ENCODE measurements at places on chromosomes 4 and X.
A peak's percentile ranks its signal among the peaks of the same experiment; 100 is the strongest.

GRCh38 chr4:168569066-168569930, 72.4 kb downstream of the PALLD start:
- DNase-seq: no peak

DNA sequence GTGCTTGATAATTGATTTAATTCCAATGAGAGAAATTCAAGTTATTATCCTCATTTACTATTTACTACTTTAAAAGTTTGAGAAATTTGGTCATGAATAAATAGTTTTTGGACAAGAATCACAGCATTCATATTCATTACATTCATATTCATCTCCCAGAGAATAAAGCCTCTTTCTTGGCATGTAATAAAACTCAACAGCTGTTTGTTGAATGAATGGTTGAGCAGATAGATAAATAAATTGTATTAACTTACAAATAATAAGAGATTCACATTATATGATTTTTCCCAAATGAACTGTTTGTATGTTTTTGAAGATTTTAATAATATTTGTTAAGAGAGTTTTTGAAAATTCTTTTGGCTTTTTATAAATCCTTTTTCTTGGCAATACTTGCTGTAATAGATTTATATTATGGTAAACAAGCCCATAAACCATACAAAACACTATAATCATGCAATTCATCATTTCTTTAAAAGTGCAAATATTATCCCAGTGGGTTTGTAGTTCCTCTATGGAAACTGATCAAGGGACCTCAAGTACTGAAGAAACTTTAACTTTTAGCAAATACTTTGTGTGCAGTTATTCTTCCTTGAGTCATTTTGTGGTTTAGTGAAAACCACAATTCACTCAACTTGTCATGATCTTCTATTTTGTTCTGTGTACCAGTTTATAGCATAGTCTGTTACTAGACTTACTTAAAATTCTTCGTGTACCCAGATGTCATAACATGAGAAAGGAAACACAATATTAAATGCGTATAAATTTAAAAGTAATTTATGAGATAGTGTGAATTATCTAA, 371.8 kb downstream of the ADGRL3 start:
- DNase-seq: no peak

- no peak for DNase-seq
Observed at GRCh38 chr4:5203993-5204310, 152.7 kb downstream of the STK32B start.

GRCh38 chrX:43861750-43862149, 20.5 kb downstream of the MAOB start:
- no peak for DNase-seq

DNA sequence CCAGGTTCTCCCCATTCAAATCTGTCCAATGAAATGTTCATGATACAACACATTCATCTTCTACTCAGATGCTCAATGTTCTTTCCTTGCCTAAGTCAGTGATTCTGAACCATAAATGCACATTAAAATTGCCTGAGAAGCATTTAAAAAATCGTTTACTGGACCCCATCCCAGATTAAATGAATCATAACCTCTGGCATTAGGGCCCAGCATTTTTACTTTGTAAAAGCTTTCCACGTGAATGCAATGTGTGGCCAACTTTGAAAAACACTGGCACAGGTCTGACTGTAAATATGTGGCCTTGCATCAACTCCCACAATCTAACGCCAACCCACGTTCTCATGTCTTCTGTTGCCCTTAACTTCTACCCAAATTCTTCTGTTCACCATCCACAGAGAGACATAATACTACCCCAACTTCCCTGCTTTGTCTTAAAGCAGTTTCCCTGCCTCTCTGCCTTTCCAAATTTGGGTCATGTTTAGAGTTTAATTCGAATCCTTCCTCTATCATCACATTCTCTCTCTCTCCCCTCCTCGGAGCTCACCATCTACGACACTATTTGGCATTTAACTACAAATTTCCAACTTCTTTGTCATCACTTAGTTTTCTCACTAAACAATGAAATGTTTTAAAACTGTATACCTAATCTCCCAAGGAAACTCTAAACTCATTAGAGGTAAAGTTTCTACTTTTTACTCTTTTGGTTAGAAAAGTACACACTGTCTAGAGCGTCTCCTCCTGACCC, 78.7 kb downstream of the PRKG2 start:
- no peak for DNase-seq

DNA sequence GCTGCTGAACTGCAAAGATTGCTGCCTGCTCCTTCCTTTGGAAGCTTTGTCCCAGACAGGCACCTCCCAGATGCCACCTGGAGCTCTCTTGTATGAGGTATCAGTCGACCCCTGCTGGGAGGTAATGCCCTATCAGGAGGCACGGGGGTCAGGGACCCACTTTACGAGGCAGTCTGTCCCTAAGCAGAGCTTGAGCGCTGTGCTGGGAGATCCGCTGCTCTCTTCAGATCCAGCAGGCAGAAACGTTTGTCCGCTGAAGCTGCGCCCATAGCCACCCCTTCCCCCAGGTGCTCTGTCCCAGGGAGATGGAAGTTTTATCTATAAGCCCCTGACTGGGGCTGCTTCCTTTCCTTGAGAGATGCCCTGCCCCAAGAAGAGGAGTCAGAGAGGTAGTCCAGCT, 197.5 kb downstream of the NAF1 start:
- DNase-seq: no peak

DNA sequence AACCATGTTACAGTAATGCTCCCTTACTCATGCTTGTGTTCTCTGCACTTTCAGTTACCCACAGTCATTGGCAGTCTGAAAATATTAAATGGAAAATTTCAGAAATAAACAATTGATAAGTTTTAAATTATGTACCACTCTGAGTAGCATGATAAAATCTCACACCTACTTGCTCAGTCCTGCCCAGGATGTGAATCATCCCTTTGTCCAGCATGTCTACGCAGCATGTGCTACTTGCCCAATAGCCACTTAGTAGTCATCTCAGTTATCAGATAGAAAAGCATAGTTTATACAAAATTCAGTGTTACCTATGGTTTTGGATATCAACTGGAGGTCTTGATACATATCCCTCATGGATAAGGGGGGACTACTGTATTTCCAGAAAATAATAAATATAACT, 577.1 kb downstream of the GALNTL6 start:
- no peak for DNase-seq

DNA sequence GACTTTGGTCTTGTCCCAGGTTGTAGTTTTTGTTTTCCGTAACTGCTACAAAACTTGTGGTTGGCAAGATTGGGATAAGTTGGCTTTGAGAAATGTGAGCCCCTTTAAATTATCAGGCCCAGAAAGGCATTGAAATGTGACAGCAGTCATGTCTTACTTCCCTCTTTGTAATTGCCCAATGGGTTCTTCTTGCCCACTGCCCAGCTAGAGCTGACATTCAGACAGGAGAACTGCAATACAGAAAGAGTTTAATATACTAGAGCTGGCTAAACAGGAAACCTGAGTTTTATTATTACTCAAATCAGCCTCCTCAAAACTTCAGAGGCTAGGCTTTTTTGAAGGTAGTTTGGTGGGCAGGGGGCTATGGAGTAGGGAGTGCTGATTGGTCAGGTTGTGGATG, 288.3 kb downstream of the ZNF674 start:
- DNase-seq: no peak

GRCh38 chr4:145061318-145061920, 36.6 kb downstream of the ANAPC10 start:
- peak; percentile 26 for DNase-seq

DNA sequence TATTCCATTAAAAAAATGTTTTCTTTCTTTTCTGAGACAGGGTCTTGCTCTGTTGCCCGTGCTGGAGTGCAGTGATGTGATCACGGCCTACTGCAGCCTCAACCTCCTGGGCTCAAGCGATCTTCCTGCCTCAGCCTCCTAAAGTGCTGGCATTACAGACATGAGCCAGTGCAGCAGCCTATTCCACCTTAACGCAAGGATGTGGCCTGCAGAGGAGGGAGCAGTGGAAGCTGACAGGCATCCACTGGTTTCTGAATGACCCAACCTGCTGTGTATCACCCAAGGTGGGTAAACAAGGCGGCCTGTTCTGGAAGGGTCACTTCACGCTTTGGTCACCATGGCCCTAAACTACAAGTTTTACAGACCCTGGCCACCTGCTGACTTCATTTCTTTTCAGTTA, 60.8 kb downstream of the ACOX3 start:
- no peak for DNase-seq

DNA sequence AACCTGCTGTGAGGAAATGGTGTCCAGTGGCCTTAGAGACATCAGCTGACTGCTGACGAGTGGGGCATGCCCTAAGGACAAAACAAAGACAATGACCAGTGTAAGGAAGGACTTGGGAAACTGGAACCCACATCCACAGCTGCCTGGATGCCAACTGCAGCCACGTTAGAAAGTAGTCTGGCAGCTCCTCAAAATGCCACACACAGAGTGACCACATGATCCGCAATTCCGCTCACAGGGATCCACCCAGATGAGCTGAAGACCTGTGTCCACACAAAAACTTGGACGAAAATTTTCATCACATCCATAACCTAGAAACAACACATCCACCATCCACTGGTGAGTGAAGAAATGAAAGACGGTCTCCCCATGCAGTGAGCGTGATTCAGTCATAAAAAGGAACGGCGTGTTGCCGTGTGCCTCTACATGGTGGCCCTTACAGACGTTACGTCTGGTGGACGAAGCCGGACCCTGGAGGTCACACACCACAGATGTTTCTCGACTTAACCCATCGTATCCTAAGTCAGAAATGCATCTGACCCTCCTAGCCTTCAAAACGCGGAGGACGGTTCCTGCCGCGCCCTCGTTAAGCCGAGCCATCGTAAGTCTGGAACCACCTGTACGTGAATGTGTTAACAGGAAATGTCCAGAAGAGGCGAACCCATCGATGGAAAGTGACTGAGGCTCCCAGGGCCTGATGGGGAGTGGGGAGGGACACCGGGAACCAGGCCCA, 40.6 kb upstream of the MXD4 start:
- no peak for DNase-seq

GRCh38 chrX:64642482-64642881, 247.2 kb upstream of the MTMR8 start:
- no peak for DNase-seq

All from NCI-H1694 treated with DMSO at 0.1 percent for 48 hours (cell line).